ENCODE measurements at places on chromosomes 4 and X. TPM values are rescaled to one million over a fixed set of nuclear protein-coding genes. Genes with fewer than 3 reads are reported as not detected.

The ABRAXAS1 gene
- 5.8 TPM for polyA plus RNA-seq

The SYN1 gene
- polyA plus RNA-seq, result 0.34 TPM

The CENPVL2 gene
- not detected for polyA plus RNA-seq

The MAGEE1 gene
- 0.39 TPM for polyA plus RNA-seq

The PACRGL gene
- polyA plus RNA-seq, result 10.8 TPM

The EFHC2 gene
- polyA plus RNA-seq, result 0.27 TPM

The NEIL3 gene
- polyA plus RNA-seq, result 3.2 TPM

The SLC4A4 gene
- 7.9 TPM for polyA plus RNA-seq

The ART3 gene
- not detected for polyA plus RNA-seq

The BEX2 gene
- not detected for polyA plus RNA-seq

The NEUROG2 gene
- not detected for polyA plus RNA-seq

The UGT8 gene
- polyA plus RNA-seq, result not detected

The BBS12 gene
- 5.2 TPM for polyA plus RNA-seq
